Bladder microvascular endothelial cell (primary cell): ENCODE measurements at places on chromosomes 16 and 17. TPM values are rescaled to one million over a fixed set of nuclear protein-coding genes. Genes with fewer than 3 reads are reported as not detected.

The DECR2 gene
- total RNA-seq = 14.2 and 19.1 TPM in 2 replicates

The OR2C1 gene
- total RNA-seq = not detected in 2 replicates

The CTNS gene
- 10.8 and 28.0 TPM in 2 replicates for total RNA-seq

The NPIPB6 gene
- not detected in 2 replicates for total RNA-seq

The SLC6A2 gene
- 0.38 TPM in 1 of 2 replicates, not detected in the other for total RNA-seq

The TMEM114 gene
- total RNA-seq = not detected in 2 replicates

The DOC2B gene
- 13.4 and 73.4 TPM in 2 replicates for total RNA-seq

The UBB gene
- total RNA-seq = 2,148 and 2,433 TPM in 2 replicates

The TMEM204 gene
- total RNA-seq = 57.5 and 67.7 TPM in 2 replicates

The WSCD1 gene
- 27.6 and 35.3 TPM in 2 replicates for total RNA-seq

The SGCA gene
- not detected in 2 replicates for total RNA-seq

The ACAP1 gene
- total RNA-seq = not detected in 2 replicates

The SDR42E1 gene
- total RNA-seq = 4.4 and 9.2 TPM in 2 replicates

The OTOA gene
- total RNA-seq = under 0.01 and 0.06 TPM in 2 replicates

The TMEM92 gene
- under 0.01 TPM in 1 of 2 replicates, not detected in the other for total RNA-seq

The WNK4 gene
- 1.3 and 13.0 TPM in 2 replicates for total RNA-seq

The DOC2A gene
- 0.32 and 0.63 TPM in 2 replicates for total RNA-seq

The ADGRG1 gene
- 30.1 and 33.0 TPM in 2 replicates for total RNA-seq

The SLC35G6 gene
- total RNA-seq = not detected in 2 replicates

The ZNF785 gene
- total RNA-seq = 6.8 and 10.0 TPM in 2 replicates

The NAGS gene
- total RNA-seq = 2.0 and 5.3 TPM in 2 replicates

The NME1 gene
- 129 and 131 TPM in 2 replicates for total RNA-seq

The ABCC12 gene
- total RNA-seq = not detected in 2 replicates
